Body of pancreas (tissue), 4 donors: ENCODE measurements at places on chromosomes 11 and 22.
A peak's percentile ranks its signal among the peaks of the same experiment; 100 is the strongest.

- H3K4me1 ChIP-seq = peaks cover 16% of the 10 kb centered on the region
- no peak overlapping the region for H3K4me3 ChIP-seq
- no peak overlapping the region for H3K27ac ChIP-seq
- H3K36me3 ChIP-seq = no peaks in the 10 kb centered on the region
- no peaks in the 10 kb centered on the region for H3K27me3 ChIP-seq
Observed at GRCh38 chr11:85806876-85807275, 4.1 kb downstream of the SYTL2 start.

GRCh38 chr11:61170566-61170965 is 9.3 kb upstream of the VPS37C start:
- no peak for DNase-seq
- peaks cover 22% of the 10 kb centered on the region for H3K4me1 ChIP-seq
- no peak overlapping the region for H3K4me3 ChIP-seq
- no peaks in the 10 kb centered on the region for H3K27me3 ChIP-seq
- H3K27ac ChIP-seq = no peak overlapping the region

- no peak overlapping the region for H3K27ac ChIP-seq
- H3K4me3 ChIP-seq = no peak overlapping the region
- H3K4me1 ChIP-seq = no peaks in the 10 kb centered on the region
- H3K27me3 ChIP-seq = no peaks in the 10 kb centered on the region
- DNase-seq = no peak
- H3K36me3 ChIP-seq = no peaks in the 10 kb centered on the region
Observed at GRCh38 chr11:22163394-22163797, 29.5 kb upstream of the ANO5 start.

GRCh38 chr22:37284805-37285355 is 2.6 kb downstream of the CYTH4 start:
- no peak overlapping the region for H3K4me3 ChIP-seq
- H3K27me3 ChIP-seq = peaks cover 10% of the 10 kb centered on the region
- DNase-seq = no peak
- peak overlapping the region; percentile 71 for H3K27ac ChIP-seq
- H3K4me1 ChIP-seq = no peaks in the 10 kb centered on the region

DNA sequence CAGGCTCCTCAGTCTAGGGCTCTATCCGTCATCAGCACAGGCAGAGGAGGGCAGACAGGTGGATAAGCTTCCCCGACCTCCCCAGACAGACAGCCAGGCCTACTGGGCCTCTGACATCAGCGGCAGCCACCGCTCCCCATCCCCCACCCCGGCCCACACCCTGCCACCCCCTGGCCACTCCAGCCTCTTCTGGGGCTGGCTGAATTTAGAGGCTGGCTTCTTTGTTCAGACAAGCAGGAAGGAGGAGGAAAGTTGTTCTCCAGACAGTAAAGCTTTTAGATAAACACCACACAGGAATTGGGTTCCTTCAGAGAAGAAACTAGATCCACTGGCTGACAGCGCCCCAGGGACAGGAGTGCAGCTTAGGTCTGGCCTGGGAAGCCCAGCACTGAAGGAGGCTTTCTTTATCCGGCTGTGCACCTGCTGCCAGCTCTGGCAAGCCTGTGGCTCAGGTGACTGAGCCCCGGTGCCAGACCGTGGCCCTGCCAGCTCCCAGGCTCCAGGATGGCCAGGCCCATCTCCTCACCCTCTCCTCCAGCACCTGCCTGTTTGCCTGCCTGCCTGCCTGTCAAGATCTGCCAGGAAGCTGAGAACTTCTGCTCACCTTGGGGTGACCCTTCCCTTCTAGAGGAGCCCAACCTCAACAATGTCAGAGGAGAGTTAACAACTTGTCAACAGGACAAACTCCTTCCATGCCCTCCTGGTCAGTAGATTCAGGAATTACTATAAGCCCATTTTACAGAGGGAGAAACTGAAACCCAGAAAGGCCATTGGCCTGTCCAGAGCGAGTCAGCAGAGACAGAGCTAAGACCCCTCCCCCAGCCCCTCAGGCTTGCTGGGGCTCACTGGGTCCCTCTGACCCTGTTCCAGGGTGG is 44.0 kb upstream of the KLHL35 start:
- H3K27ac ChIP-seq = no peak overlapping the region
- H3K4me1 ChIP-seq = peaks cover 40% of the 10 kb centered on the region
- H3K36me3 ChIP-seq = no peaks in the 10 kb centered on the region
- H3K4me3 ChIP-seq = no peak overlapping the region
- H3K27me3 ChIP-seq = no peaks in the 10 kb centered on the region
- DNase-seq = peak; percentile 81
